ENCODE measurements at places on chromosomes 4 and X.
A peak's percentile ranks its signal among the peaks of the same experiment; 100 is the strongest.

- DNase-seq: no peak
Observed at GRCh38 chr4:163251204-163251603, 81.2 kb downstream of the NPY1R start.

DNA sequence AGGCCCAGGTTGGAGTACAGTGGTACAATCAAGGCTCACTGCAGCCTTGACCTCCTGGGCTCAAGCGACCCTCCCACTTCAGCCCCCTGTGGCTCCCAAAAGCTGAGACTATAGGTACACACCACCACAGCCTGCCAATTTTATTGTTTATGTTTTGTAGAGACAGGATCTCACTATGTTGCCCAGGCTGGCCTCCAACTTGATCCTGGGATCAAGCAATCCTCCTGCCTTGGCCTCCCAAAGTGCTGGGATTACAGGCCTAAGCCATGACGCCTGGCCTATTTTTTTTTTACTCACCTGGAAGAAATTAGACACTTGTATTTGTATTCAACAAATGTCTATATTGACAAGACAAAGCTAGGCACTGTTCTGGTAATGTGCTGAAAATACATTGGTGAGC, 25.1 kb downstream of the FAM156A start:
- no peak for DNase-seq

- no peak for DNase-seq
Observed at GRCh38 chr4:113633467-113633866, 128.1 kb downstream of the CAMK2D start.

GRCh38 chrX:54237014-54237413, 54.0 kb upstream of the FAM120C start:
- DNase-seq: no peak

DNA sequence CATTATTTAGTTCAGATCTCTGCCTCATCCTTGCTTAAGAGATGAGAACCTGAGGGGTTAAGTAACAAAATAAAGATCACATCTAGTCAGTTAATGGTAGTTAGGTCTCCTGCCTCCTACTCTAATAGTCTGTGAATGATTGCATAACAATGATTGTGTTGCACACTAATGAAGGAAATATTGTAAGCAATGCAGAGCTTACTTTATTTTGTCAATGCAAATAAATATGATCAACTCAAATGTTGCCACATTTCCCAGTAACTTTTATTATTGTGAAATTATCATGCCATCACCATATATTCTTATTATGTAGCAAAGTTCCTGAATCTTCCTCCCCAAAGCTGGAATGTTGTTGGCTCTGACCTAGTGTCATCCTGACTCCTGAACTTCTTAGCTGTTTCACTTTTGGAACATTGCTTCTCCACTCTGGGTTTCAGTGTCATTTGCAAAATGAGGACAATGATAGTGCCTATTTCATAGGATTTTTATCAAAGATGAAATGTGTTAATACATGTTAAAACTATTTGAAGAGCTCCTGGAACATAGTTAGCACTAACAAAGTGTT, 17.0 kb upstream of the GABRA4 start:
- no peak for DNase-seq

- no peak for DNase-seq
Observed at GRCh38 chrX:134526399-134526798, 66.4 kb downstream of the HPRT1 start.

- no peak for DNase-seq
Observed at GRCh38 chrX:43707812-43708548, 51.9 kb downstream of the MAOA start.

- DNase-seq: peak; percentile 15
Observed at GRCh38 chrX:103183912-103184311, 31.0 kb upstream of the BEX4 start.

DNA sequence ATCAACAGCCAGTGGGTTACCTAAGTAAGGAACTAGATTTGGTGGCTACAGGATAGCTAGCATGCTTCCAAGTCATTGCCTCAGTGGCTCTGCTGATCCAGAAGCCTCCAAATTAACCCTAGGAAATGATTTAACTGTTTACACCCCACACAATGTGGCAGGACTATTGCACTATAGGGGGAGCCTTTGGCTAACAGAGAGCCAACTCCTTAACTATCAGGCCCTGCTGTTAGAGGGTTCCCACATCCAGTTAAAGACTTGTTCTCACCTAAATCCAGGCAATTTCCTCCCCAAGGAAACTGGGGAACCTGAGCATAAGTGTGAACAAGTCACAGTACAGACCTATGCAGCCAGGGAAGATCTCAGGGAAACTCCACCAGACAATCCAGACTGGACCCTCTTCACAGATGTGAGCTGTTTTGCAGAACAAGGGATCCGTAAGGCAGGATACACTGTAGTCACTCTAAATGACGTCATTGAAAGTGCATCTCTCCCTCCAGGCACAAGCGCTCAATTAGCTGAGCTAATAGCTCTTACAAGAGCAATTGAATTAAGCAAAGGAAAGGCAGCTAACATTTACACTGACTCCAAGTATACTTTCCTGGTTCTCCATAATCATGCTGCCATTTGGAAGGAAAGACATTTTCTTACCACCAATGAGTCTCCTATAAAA, 185.3 kb upstream of the SPOCK3 start:
- no peak for DNase-seq

GRCh38 chr4:149701435-149702156, 114.0 kb downstream of the IQCM start:
- no peak for DNase-seq

GRCh38 chrX:22974616-22975015, 25.1 kb upstream of the DDX53 start:
- DNase-seq: no peak

DNA sequence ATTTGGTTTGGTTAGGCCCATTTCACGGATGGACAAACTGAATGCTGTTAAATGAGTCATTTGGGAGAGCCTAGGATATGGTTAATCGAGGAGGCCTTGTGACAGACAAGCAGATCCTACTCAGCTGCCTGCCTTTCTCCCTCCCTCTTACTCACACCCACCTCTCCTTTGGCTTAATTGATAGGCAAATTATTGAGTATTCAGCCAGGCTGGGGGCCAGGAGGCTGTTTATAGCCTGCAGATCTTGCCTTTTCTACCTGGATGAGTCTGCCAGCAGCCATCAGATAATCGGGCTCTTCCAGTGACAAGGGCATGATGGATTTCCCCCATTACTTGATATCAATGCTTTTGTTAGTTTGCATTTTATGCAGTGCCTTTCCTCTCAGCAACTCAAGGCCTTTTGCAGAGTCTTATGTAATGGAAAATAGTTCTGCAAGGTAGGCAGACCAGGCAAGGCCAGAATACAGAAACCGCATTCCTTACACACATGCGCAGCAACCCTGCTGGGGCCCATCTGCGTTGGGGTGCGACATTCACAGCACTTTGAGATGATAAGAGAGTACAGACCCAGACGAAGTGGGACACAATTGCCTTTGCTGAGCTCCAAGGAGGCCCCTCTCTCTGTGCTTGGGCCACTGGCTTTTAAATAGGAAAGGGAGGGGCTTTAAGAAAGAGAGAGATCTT, 96.2 kb upstream of the ATP6AP2 start:
- no peak for DNase-seq

GRCh38 chr4:146098978-146099377, 76.5 kb upstream of the LSM6 start:
- no peak for DNase-seq

DNA sequence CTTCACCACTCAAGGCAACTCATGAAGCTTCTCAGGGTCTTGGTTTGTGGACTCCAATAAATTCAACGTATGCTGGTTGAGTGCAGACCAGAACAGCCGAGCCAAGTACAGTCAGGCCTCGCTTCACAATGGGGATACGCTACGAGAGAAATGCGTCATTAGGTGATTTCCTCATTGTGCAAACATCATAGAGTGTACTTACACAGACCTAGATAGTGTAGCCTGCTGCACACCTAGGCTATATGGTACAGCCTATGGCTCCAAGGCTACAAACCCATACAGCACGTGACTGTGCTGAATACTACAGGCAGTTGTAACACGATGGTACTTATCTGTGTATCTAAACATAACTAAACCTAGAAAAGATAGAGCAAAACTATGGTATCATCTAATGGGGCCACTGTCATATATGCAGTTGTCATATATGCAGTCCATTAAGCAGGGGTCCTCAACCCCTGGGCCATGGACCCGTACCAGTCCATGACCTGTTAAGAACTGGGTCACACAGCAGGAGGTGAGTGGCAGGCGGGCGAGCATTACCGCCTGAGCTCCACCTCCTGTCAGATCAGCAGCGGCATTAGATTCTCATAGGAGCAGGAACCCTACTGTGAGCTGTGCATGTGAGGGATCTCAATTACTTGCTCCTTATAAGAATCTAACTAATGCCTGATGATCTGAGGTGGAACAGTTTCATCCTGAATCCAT, 31.5 kb downstream of the RTL5 start:
- peak; percentile 9 for DNase-seq

DNA sequence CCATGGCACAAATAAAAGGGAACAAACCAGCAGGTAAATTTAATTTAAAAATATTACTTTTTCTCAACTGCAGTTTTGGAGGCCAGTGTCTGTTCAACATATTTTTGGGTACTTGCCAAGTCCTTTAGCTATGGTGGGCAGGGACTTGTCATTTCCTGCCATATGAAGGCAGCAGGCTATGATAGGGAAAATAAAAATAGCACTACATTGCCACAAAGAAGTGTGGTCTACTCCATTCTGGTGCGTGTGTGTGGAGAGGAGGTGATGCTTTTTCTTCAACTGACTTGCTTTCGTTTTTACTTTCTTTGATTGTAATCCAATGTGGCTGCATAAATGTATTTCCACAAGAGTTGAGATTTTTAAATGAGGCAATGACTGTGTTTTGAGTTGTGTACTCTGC, 17.2 kb downstream of the GPR174 start:
- no peak for DNase-seq

DNA sequence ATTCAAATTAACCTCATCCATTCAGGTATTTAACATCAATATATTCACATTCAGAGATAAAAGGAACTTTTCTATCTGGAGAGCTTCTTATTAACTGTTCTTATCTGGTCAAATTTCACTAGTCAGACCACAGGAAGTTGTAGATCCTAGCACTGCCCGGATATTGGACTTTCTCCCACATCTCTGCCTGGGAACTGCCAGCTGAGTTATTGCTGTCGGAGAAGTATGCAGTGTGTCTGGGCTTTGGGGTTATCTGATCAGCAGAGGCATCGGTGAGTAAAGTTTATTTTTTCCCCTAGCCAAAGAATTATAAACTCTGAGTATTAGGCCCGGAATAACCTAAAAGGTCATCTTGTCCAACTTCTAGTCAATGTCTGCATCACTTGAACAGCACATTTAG, 45.1 kb downstream of the OR13H1 start:
- no peak for DNase-seq

DNA sequence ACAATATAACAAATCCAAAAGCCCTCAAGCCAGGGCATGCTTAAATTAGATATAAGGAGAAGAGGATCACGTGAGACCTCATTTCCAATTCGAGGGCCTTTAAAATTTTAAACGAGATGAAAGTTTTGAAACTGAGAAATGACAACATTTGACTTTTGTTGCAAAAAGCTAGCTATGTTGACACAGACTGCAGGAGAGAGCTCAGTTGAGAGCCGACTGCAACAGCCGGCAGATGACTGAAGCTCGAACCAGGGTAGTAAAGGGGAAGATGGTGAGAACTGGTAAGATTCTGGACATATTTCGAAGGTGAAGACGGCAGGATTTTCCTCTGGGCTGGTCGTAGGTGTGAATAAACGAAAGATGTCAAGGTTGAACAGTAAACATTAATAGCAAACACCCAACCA, 773 bp downstream of the PRMT9 start:
- no peak for DNase-seq

- no peak for DNase-seq
Observed at GRCh38 chr4:8707045-8707781, 114.6 kb downstream of the CPZ start.

- DNase-seq: no peak
Observed at GRCh38 chrX:15751155-15751819, 13.2 kb downstream of the CA5B start.

GRCh38 chrX:38927592-38927991, 126.3 kb downstream of the MID1IP1 start:
- no peak for DNase-seq

- no peak for DNase-seq
Observed at GRCh38 chr4:67161311-67161710, 384.0 kb downstream of the CENPC start.

GRCh38 chr4:22323691-22324090, 192.2 kb downstream of the ADGRA3 start:
- DNase-seq: no peak

GRCh38 chrX:724256-724655, 93.7 kb downstream of the SHOX start:
- DNase-seq: no peak

DNA sequence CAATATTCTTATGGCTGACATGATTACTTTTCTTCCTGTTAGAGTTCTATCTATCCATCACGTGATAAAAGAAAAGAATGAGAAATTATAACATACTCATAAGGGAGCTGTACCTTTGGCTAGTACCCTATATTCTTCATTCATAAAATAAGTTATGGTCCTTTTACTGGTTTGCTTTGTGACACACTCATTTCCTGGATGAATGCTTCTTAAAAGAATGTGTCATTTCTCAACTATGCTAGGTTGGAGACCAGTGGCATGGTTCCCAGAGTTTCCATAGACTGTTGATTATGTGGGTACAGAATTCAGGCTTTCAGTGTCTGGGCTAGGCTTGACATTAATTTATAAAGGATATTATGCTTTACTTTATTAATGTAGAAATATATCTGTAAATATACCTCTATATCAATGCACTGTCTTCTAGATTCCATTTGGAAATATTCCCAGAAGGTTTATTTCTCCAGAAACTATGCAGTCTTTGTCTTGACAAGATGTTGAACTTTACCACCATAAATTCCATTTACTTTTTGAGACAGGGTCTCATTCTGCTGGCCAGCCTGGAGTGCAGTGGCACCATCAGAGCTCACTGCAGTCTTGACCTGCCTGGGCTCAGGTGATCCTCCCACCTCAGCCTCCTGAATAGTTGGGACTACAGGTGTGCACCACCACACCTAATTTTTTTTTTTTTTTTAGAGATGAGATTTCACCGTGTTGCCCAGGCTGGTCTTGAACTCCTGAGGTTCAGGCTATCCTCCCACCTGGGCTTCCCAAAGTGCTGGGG, 23.8 kb downstream of the NUDT6 start:
- no peak for DNase-seq

- DNase-seq: no peak
Observed at GRCh38 chrX:97132664-97133415, 249.1 kb downstream of the RPA4 start.

DNA sequence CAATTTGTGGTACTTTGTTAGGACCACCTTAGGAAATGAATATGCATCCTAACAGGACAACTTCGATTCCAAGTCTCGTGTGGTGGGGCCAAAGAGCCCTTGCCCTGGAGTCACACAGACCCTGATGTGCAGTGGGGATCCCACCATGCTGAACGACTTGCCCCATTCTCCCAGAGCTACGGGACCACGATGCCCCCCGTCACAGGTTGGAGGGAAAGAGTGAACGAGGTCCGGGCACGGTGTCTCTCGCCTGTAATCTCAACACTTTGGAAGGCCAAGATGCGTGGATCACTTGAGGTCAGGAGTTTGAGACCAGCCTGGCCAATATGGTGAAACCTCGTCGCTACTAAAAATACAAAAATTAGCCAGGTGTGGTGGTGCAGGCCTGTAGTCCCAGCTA, 14.4 kb upstream of the MSX1 start:
- DNase-seq: no peak

GRCh38 chr4:7514789-7515188, 80.1 kb upstream of the PSAPL1 start:
- DNase-seq: no peak
